Mammary epithelial cell (primary cell): ENCODE measurements at places on chromosomes 5 and 9.

DNA sequence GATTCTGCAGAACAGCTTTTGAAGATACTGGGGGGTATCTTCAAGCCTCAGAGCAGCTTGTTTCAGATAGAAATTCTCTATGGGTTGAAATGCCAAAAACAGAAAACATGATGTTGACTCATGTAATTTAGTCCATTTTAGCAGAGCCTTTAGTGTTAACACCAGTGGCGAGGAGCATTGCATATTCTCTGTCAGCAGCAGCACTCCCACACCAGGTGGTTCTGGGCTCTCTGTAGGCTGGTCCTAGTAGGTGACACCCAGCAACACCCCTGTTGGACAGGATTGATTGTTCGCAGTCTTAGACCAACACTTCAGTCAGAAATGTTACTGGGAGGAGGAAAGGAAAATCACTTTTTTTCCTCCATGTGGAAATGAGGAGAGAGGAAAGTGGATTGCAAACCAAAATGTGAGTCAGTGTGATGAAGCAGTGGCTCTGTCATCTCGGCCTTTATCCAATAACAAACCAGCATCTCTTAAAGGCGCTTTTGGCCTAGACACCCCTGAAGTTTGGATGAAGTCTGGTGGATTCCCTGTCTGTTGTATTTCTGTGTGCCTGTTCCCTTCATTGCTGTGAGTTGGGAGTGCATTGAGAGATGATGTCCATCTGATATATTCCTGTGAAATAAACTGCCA lies 16.8 kb downstream of the SLC46A2 start:
- no peak for DNase-seq

- DNase-seq = no peak
These were observed 1338.6 kb upstream of the ACO1 start for GRCh38 chr9:31045810-31046209.

- no peak for DNase-seq
These were observed 51.7 kb upstream of the CCDC112 start for GRCh38 chr5:115348175-115348574.

GRCh38 chr5:3925022-3925421 lies 329.4 kb downstream of the IRX1 start:
- no peak for DNase-seq

DNA sequence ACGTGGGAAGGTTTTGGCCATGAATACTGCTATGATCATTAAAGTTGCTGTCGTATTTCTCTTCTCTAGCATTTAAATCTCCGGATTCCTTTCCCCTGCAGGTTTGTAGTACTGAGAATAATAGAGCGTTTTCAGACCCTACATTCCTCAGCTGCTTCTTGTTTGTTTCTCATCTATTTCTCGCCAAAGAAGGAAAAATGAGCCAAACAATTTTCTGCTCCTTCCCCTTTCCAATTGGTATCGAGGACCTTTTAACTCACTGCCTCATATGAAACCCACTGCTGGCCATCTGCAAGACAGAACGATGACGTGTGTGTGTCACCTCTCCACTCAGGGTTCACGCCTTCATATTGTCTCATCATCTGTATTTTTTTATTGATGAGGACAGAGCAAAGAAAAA lies 689.4 kb upstream of the WWC1 start:
- DNase-seq = no peak

GRCh38 chr9:114263853-114264510 lies 58.9 kb upstream of the ORM1 start:
- DNase-seq = no peak

- peak; percentile 69 for DNase-seq
These were observed at the start of the genes ITGA1 and PELO for GRCh38 chr5:52787600-52788504. TSS of gene ITGA1 (plus strand) at chr5:52787916. CDS start at chr5:52788354, 438 bp downstream. TSS of gene PELO (plus strand) at chr5:52787916. CDS start at chr5:52800395, 12,479 bp downstream.

DNA sequence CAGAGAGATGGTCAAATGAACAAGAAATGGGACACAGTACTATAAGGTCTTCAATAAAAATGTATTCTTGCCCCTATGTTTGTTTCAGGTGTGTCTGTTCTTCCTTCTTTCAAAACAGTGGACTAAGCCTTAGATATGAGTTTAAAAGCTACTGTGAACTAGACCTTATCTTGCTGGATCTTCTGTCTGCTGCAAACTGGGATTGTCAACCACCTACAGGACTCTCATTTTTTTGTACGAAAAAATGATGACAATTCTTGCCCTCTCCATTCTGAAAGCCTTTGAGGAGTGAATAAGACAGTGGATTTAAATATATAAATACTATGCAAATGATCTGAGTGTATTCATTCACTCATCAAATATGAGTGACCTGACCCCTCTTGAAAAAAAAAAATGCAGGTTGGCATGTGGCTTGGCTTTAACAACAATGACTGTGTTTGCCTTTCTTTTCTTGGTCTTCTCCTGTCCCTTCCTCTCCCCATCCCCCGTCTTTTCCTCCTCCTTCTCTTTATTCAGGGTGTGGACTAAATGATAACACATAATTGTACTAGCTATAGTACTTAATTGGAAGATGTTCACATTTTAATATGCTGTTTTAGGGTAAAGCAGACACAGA lies 235.5 kb upstream of the TRIM32 start:
- DNase-seq = no peak

DNA sequence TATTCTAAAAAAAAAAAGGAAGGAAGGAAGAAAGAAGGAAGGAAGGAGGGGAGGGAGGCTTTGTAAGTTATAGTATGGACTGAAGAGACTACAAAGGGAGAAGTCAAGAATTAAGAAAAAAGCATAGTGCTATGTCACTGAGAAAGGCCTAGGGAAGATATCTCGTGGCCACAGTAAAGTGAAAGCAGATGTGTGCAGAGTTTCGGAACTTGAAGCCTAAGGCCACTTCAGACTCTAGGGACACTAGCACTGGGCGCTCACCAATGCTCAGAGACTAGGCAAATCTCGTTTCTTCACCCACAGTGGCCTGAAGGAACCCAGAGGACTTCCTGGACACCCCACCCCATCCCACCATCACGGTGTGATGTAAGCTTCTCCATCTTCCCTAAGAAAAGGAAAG lies 181.4 kb upstream of the TRPM3 start:
- DNase-seq = no peak

DNA sequence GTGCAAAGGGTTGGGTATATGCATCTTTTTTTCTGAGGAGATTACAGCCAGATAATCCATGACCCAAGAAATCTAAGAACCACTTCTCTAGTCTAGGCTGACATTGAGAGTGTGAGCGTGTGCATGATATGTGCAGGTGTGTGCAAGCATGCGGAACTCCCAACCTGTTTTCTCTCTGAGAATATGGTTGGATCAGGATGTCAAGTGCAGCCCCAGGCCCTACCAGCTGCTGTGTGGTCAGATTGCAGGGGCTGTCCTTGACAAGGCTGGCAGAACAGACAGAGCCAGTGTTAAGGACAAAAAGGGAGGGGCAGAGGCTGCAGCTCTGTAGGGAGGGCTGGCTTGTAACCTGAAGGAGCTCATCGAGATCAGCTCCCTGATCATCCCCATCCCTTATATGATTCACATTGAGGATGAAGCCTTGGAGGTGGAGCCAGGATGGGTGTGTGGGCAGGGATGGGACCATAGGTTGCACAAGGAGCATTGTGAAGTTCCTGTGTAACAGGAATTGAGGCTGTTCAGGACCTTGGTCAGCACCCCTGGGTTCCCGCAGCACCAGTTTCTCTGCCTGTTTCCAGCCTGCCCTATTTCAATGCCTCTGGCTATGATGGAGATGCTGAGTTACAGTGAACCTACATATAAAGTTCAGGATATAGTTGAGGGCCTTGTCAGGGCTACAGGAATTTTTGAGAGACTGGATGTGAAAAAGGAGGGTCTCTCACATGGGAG lies 52.6 kb upstream of the ARAP3 start:
- peak; percentile 66 for DNase-seq
